ENCODE measurements at places on chromosomes 1 and 21.

GRCh38 chr1:41327383-41327999 lies 33.7 kb upstream of the FOXO6 start:
- no peak for DNase-seq

DNA sequence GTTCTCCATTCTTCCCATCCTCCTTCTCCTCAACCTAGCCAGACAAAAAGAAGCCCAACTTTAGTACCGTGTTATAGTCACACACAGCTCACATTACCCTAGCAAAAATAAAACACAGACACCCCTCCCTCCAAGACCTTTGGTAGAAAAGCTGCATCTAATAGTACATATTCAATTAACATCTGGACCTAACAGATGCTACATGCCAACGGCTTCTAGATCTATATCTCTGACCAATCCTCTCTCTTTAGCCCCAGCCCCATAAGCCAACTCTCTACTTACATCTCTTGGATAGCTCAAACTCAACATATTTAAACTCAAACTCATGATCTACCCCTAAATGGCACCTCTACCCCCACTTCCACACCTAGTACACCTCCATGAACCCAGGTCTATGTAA lies 233.1 kb downstream of the KCNH1 start:
- no peak for DNase-seq

- no peak for DNase-seq
Observed at GRCh38 chr1:161989786-161990185, 33.9 kb downstream of the OLFML2B start.

GRCh38 chr1:236302941-236303340 lies 21.2 kb upstream of the ERO1B start:
- DNase-seq = no peak

DNA sequence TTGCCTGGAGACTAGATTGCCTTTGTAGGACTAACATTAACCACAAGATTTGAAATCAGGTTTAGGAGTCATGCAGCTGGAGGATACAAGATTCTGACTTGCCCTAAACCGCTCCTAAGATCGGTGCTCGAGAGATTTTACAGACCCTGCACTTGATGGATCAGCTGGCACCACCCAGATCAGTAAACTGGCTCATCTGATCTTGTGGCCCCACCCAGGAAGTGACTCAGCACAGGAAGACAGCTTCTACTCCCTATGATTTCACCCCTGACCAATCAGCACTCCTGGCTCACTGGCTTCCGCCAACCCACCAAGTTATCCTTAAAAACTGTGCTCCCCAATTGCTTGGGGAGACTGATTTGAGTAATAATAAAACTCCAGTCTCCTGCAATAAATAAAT lies 876 bp upstream of the CATSPERE start:
- DNase-seq = no peak

Measured in tibial nerve (tissue), 4 donors.